ENCODE measurements at places on chromosomes 2 and 18. TPM values are rescaled to one million over a fixed set of nuclear protein-coding genes. Genes with fewer than 3 reads are reported as not detected.

- no peak for DNase-seq
Observed at GRCh38 chr2:217743966-217744761, 258.6 kb downstream of the TNS1 start.

- no peak for DNase-seq
Observed at GRCh38 chr2:68351997-68352396, 13.1 kb upstream of the PLEK start.

GRCh38 chr18:64095056-64095455 lies 53.8 kb downstream of the LINC00305 start:
- DNase-seq, result no peak

DNA sequence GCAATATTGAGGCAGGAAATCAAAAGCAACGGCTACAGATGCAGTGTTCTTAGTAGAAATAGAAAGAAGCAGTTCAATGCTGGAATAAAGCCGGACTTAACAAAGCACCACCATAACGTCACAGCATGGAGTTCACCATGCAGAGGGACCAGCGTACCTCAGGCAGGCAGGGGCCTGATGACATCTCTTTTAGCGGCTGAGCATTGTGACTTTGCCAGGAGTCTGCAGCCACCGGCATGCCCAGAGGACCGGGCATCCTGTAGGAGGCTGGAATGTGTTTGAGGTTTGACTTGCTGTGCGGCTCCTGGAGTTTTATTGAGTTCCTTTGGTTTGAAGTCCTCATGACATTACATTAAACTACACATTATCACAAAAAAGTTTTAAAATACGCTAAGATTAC lies 139.8 kb downstream of the UXS1 start:
- no peak for DNase-seq

GRCh38 chr2:54655046-54655809 lies 68.2 kb upstream of the EML6 start:
- DNase-seq, result no peak

GRCh38 chr18:9322744-9323143 lies 11.8 kb upstream of the TWSG1 start:
- DNase-seq, result no peak

GRCh38 chr18:61496374-61496773 lies 163.1 kb downstream of the CDH20 start:
- peak; percentile 59 for DNase-seq

DNA sequence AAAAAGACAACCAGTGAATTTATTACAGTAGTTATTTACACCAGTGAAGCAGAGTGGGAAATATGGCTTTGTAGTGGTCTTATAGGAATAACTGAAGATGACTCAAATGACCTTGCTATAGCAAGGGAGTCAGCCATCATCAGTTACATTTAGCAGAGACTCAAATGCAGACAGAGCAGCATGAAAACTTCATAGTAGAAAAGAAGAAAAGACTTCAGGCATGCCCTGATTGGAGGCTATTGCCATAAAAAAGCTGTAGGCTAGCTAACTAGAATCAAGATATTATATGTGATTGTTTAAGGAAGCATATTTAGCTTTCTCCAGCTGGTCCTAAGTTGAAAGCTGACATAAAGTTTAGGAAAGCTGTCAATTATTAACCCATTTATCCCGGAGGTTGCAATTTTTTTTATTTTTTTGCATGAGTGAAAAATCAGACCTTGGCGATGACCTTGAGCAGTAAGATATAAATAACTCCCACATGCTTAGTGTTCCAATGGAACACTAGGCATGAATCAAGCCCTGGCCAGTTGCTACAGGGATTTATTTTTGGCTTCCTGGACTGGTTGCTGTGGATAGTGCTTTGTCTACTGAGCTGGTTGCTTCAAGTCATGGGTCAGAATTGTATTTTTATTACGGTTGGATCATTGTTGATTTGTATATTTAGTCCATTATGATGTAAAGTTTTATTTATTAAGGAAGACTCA lies 675.6 kb upstream of the VRK2 start:
- no peak for DNase-seq

DNA sequence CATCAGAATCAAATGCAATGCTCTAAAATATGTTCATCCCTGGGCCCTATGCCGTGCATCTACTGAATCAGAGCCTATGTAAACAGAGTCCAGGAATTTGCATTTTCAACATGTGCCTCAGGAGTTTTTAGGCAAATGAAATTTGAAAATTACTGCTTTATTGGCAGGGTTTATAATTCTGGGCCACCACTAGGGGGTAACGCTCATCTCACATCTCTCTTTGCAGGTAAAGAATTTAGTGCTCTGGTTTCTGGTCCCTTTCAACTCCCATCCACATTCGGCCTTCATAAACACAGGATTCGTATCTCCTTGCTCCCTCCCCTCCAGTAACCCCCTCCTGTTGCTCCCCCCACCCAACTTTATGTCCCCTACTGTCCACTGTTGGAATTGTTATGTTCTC lies 49.3 kb downstream of the LYPD6B start:
- DNase-seq, result no peak

VWC2L gene
- not detected for total RNA-seq

- DNase-seq, result no peak
Observed at GRCh38 chr2:73920577-73921545, 5.8 kb upstream of the DGUOK start.

CGREF1 gene
- total RNA-seq, result 13.5 TPM

MRPS5 gene
- 32.9 TPM for total RNA-seq

- DNase-seq, result no peak
Observed at GRCh38 chr2:1886405-1886992, 142.2 kb upstream of the PXDN start.
